Caco-2 (cell line): ENCODE measurements at places on chromosomes 16 and 17. TPM values are rescaled to one million over a fixed set of nuclear protein-coding genes. Genes with fewer than 3 reads are reported as not detected.

The MT1M gene
- total RNA-seq, result not detected in 2 replicates

The TGFB1I1 gene
- total RNA-seq, result 9.3 and 10.0 TPM in 2 replicates

The KRT28 gene
- total RNA-seq, result not detected in 2 replicates

The KRTAP3-2 gene
- not detected in 2 replicates for total RNA-seq

The DPEP2 gene
- not detected in 2 replicates for total RNA-seq

The RNF112 gene
- total RNA-seq, result 0.16 TPM in 1 of 2 replicates, not detected in the other

The MILR1 gene
- not detected in 2 replicates for total RNA-seq

The OR2C1 gene
- not detected in 2 replicates for total RNA-seq

DNA sequence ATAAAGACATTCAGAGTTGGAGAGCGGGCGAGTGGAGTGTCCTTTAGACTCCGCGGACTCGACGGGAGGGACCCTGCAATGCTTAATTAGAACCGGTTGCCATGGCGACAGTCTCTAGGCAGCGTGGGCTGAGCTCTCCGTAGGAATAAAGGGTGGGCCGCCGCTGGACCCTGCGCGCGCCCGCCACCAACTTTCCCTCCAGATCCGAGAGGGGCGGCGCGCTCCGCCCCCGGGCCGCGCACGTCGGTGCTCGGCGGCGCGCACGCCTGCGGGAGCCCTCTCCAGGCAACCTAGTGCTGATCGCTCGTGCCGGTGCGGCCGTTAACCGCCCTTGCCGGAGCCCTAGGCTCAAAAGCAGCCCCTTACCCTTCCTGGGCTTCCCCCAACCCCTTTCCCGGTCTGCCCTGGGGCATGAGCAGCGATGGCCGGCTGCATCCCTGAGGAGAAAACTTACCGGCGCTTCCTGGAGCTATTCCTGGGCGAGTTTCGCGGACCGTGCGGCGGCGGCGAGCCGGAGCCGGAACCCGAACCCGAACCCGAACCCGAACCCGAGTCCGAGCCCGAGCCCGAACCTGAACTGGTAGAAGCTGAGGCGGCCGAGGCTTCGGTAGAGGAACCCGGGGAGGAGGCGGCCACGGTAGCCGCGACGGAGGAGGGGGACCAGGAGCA, at the start of gene PPM1E:
TSS of gene PPM1E (plus strand) at position 278 of the 669 bp plus-strand sequence.
- DNase-seq, result peak; percentile 52

DNA sequence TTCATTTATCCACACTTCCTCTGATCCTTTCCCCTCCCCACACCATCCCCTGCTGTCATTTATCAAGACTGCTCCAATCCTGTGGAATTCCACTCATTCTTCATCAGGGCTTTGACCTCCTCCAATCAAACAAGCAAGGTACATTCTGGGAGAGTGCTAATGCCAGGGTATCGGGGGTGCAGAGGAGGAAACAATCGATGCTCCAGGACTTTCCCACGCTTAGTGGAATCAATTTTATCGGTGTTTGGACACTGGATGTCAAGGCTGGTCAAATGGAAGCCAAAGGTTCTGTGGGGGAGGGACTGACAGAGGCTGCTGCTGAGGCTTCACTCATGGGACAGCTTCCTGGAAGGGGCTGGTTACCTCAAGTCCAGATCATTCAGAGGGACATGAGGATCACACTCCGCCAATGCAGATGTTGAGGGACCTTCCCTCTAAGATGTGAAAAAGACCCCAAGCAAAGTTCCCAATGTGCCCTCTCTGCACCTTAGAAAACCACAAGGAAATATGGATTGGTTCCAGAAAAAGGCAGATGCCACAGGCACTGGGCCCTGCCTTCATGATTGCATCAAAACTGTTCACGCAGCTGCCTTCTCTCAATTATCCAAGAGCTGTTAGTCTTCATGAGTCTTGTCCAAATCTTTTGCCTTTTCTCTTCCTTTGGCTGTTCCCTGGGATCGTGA, 44.7 kb upstream of the SOX9 start:
- no peak for DNase-seq

DNA sequence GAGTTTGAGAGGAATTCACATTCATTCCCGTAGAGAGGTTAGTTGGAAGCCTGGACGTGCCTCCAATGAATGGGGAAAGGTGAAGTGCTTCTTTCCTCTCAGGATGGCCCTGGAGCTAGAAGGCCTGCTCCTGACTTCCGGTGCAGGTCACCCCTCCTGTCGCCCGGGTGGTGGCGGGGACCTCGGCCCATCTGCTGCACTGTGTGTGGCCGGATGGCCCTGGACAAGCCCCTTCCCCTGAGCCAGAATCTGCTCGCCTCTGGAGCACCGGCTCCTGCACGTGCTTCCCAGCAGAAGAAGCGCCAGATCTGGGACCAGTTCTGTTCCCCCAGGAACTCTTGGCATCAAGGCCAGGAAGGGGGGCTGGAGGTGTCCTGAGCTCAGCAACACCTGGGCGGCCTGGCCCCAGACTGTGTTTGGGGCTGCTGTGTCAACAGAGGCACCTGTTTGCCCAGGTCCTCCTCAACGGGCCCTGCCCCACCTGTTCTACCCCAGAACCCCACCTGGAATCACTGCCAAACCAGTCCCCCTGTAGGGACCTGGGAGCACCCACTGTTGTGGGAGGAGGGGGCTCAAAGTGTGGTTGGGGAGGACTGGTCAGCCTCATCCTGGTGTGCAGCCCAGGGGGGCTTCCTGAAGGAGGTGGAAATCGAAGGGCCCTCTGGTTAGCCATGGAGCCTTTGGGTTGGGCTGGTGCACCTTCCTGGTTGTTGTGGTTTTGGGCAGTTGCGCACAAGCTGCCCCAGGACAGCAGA, 5.1 kb upstream of the PERCC1 start:
- DNase-seq, result no peak

- no peak for DNase-seq
Observed at GRCh38 chr17:66665194-66665593, 169.7 kb upstream of the CACNG5 start.

- DNase-seq, result no peak
Observed at GRCh38 chr16:3254309-3254708, 2.1 kb downstream of the MEFV start.

- DNase-seq, result no peak
Observed at GRCh38 chr17:16931318-16932060, 40.4 kb downstream of the TNFRSF13B start.

GRCh38 chr16:642189-643049, 791 bp downstream of the MCRIP2 start:
- DNase-seq, result peak; percentile 77

GRCh38 chr17:57256708-57257112, 387 bp downstream of the MSI2 start:
- DNase-seq, result no peak

DNA sequence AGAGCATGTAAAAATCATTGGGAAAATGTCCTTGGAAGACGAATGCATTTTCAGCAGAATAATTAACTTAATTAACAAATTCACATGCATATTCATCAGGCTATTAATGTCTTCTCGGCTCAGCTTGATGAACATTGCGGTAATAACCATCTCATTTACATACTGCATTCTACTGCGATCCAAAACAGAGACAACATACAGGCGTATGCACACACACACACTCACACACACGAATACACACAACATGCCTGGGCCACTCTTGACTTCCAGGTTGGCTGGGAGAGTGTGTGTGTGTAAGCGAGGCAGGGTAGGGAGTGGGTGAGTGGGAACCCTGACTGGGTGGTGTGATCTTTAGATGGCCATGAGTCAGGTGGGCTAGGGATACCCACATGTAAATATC, 44.7 kb downstream of the NEUROD2 start:
- no peak for DNase-seq

GRCh38 chr16:87295259-87295658, 21.9 kb downstream of the C16orf95 start:
- no peak for DNase-seq

- no peak for DNase-seq
Observed at GRCh38 chr16:17366299-17366961, 104.3 kb downstream of the XYLT1 start.

DNA sequence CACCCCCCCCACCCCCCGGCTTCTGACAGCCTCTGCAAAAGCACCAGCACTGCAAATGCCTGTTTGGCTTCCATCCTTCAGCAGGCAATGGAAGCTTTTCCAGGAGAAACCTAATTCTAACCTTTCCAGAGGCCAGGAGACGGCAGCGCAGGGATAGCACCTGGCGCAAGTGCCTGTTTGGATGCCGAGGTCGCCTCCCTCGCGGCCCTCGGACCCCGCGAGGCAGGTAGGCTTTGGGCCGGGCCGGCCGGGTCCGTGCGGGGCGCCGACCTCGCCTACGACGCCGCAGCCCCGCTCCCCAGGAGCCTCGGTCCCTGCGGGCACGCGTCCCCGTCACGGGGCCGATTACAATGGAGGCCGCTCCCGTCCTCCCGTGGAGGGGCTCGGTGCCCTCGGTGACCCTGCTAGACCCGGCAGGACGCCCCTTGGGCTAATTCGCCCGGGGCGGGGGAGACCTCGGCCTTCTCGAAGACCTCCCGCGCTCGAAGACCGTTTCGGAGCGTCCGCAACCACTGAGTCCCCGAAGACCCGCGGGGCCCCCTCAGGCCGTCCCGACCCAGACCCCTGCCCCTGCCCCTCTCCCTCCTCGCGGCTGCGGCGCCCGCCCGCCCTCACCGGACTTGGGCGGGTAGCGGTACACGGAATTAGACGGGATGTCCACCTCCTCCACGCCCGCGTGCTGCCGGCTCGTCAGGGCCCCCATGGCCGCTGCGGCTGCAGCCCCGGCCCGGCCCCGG, 587 bp downstream of the RNF157 start:
- peak; percentile 37 for DNase-seq

DNA sequence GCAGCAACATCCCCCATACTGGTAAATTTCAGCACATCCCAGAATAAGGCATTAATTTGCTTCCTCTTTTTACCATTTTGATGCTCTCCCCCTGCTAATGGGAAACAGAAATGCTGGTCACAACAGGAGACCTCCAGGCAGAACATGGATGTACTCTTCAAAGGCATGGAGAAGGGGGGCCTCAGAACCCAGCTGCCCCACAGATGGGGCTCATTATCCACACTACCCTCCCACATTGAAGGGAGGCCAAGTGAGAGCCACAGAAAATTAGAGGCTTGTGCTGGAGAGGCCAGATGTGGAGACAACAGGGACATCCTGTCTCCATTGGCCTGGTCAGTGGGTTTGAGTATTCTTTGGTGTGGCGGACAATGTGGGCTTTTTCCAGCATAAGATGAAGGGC, 150.1 kb upstream of the CDH11 start:
- no peak for DNase-seq

GRCh38 chr17:78723001-78723796, 58.9 kb downstream of the CYTH1 start:
- no peak for DNase-seq

DNA sequence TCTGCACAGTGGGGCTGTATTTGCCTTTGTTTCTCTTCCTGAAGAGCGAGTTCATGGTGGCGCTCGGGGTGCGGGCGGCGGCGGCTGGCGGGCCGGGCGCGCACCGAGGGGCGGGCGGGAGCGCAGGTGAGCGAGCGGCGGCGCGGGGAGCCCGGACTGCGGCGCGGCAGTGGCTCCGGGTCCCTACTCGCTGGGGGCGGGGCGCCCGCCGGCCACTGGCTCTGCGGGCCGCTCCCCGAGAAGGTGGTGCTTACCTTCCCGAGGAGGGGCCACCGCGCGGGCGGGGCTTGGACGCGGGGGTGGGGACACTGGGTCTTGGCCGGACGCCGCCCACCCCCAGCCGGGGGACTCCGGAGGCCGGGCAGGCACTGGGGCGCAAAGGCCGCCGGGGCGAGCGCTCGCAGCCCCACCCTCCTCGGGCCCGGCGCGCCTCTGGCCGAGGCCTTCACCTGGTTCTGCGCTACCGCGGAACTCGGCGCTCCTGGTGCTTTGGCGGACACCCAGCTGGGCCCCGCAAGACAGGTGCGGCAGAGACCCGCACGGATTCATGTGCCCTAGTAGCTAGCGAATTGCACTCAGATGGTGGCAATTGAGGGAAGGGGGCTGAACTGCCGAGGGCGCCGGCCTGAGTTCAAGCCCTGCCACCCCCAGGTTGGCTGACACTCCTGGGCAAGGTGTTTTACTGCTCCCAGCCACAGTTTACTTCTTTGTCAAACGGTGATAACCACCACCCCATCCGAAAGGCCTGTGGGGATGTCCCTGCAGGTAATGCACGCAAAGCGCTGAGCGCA, at the start of gene PPL:
TSS of gene PPL (minus strand) at position 158 of the 791 bp plus-strand sequence. CDS start at position 55, 103 bp downstream.
- DNase-seq, result peak; percentile 96

- no peak for DNase-seq
Observed at GRCh38 chr17:64920026-64920418, 744 bp upstream of the LRRC37A3 start.

GRCh38 chr17:78360371-78361224, 721 bp upstream of the SOCS3 start:
- peak; percentile 96 for DNase-seq

DNA sequence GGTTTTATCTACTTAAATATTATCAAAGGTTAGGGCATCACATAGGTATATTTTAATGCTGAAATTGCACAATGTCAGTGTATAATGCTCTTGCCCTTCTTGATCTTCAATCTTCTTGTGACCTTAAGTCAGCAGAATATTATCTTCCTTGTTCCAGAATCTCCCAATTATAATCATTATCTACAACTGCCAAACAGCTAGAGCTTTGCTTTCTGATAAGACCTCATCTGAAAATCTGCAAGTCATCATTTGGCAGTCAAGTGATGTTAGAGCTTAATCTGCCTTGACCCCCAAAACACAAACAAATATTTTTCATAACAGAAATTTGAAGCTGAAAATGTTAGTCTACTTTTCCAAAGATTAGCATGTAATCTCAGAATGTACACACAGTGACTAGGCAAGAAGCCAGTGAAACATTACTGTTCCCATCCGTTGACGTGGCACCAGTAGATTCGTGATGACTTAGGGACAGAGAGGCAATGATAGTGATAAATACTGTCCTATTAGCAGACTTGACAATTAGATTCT, 19.8 kb downstream of the REXO5 start:
- no peak for DNase-seq

GRCh38 chr17:81117672-81118198, 47.6 kb upstream of the PVALEF start:
- no peak for DNase-seq
